ENCODE measurements at places on chromosomes 7 and 10.

GRCh38 chr10:112177247-112177646 is 6.3 kb downstream of the GPAM start:
- DNase-seq: no peak

DNA sequence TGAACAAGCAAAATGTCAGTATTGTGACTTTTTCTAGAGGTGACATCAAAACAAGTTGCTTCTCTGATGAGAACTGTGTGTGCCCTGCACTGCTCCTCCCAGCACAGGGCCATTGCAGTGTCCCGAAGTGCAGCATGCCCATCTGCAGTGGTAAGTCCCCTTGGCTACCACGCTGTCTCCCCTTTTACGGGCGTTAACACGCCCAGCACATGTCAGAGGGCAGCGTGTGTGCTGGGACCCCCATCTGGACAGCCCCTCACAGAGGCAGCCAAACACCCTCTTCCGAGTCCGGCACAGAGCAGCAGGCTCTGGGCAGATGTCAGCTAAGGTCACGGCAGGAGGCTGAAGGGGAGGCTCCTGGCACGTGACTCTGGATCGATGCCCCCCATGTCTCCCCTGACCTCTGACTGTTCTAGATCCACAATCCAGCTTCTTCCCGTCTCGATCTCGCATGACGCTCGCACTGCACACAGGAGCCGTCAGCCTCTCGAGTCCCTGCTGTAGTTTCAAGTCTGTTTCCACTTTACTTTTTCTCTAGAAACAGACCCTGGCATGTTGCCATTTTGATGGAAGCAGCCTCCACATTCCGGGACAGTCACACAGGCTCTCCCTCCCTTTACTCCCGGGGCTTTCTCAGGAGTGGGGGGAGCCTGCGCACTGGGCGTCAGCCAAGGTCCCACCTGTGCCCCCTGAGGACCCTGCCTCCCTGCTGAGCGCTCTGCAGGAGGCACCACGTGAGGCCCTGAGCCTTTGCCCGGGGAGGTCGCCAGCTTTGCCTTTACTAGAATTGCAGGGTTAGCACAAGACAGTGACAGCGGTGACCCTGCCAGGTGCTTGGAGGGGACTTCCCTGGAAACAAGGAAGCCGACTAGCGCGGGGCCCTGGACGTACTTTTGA is 133.8 kb downstream of the TCERG1L start:
- peak; percentile 49 for DNase-seq

DNA sequence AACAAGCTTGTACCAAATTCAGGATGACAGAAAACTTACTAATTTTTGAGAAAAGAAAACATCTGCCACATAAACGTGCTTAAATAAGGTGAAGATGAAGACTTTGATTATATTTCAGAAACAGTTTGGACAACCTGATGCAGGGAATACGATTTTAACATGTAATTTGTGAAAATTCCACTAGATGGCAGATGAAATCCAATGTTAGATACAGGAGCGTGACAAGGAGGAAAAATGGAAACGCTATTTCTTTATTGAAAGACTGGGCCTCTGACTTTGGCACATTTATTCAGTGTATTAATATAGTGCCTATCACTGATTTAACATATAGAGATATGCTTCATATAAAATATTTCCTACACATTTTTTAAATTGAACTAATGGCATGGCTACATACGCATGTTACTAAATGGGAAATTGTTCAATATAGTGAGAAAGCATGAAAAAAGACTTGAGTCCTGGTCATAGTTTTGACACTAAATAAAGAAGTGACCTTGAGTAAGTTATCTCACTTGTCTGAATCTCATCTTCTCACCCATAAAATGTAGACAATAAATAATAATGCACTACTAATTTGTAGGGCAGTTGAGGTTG is 60.7 kb downstream of the CD36 start:
- DNase-seq: peak; percentile 69

DNA sequence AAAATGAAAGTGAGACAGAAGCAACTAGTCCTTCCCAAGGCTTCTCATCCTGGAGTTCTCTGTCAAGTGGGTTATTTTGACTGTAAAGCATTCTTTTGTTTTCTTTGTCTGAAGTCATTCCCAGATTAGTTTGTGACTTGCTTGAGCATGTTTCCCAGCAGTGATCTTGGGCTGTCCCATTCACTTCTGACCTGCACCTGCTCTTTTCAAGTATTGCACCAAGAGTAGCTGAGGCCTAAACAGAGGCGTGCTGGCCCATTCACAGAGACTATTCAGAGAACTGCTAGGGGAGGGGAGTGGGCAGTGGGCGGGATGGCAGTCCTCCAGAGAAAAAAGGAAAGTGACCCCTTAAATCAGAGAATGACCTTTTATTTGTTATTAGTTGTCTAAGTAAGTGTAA is 61.3 kb downstream of the CACNA2D1 start:
- DNase-seq: no peak
